Ureter (tissue), 1 donor: ENCODE measurements at places on chromosomes 5 and 9. TPM values are rescaled to one million over a fixed set of nuclear protein-coding genes. Genes with fewer than 3 reads are reported as not detected.

DNA sequence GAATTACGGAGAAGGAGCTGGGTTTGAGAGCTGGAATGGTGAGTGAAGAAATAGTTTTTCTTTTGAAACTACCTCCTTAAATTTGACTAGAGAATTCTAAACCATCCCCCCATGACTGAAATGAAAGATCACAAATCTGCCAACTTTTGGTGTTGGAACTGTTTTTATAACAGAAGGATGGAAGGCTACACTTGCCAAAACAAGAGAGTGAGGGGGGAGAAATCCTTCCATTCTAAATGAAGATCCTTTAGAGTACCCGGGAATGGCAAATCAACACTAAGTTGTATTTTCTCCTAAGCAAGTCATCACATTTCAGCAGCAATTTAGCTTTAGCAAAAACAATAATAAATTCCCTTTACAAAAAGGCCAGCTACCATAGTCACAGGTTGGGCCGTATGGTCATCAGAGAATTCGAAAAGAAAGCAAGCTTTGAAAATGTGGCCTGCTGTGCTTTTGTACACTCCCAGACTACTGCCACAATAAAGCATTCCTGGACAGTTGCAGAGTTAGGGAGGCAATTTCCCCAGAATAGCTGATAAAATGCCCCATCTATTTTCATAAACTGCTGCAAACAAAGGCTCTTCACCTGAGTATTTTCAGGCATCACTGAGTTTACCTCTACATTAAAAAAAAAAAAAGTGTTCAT is 25.0 kb upstream of the FREM1 start:
- no peak for DNase-seq

GRCh38 chr5:157463081-157463480 is 3.1 kb downstream of the NIPAL4 start:
- DNase-seq = no peak

GRCh38 chr9:94654165-94654894 is 15.0 kb upstream of the FBP1 start:
- DNase-seq = no peak

DNA sequence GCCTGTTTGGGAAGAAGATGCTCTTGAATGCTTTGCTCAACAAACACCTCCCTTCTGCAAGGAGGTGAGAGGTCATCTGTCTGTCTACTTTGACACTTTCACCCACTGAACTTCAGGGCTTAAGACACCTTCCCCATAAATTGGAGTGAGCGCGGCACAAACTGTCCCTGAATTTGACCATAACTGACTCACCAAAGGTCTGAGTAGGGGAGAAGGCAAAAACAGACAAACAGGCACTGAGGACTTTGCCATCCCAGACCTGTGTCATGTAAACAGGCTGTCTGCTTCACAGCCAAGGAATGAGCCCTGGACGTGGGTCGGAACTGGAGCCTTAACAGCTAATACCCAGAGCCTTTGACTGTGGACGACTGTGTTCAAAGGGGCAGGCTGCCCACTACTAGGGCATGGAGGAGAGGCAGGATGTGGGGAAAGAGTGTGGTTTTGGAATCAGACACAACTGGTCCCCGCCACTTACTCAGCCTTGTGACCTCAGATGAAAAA is 320.9 kb upstream of the KLF4 start:
- DNase-seq = no peak

DNA sequence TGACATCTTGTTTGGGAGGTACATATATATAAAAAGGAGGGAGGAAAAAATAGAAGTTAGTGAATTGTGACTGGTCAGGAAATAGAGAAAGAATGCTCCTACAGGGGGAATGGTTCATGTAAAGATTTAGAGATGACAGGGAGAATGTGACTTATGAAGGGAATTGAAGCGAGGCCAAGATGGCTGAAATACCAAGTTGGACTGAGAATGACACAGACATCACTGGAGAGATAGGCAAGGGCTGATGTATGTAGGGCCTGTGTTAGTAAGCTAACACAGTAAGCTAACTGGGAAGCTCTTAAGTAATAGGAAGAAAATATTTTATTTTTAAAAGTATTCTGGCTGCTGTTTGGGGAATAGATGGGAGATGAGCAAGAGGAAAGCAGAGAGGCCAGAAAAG is 286.3 kb downstream of the NNT start:
- DNase-seq = no peak

- DNase-seq = no peak
These were observed 1.7 kb downstream of the ENDOG start for GRCh38 chr9:128819716-128820664.

- DNase-seq = no peak
These were observed 562.6 kb downstream of the NR2F1-AS1 start for GRCh38 chr5:93018461-93018860.

- no peak for DNase-seq
These were observed 183.8 kb upstream of the S1PR3 start for GRCh38 chr9:88807426-88807825.

The EFNA5 gene
- total RNA-seq = 60.4 TPM

The ENG gene
- total RNA-seq = 83.6 TPM
